Stimulated activated CD4-positive, alpha-beta T cell treated with anti-CD3 and anti-CD28 coated beads, Interleukin-2, amount 100 ng/mL, for 4 hours (primary cell): ENCODE measurements at places on chromosomes 7 and 10.

DNA sequence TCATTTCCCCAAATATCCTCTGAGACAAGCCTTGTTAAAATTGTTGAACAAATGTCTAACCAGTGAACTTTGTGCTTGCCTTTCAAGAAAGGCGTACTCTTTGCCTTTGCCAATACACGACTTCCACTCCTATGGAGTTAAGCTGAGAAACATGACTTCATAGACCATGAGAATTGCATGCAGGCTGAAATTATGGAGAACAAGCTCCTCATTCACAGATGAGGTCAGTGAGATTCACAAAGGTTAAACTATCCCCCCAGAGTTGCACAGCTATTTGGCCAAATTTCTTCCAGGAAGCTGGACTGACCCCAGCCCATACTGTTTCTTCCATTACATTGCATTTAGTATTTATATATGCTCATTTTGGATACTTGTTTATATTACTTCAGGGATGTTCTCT lies 221.4 kb upstream of the SEMA3C start:
- DNase-seq = no peak

DNA sequence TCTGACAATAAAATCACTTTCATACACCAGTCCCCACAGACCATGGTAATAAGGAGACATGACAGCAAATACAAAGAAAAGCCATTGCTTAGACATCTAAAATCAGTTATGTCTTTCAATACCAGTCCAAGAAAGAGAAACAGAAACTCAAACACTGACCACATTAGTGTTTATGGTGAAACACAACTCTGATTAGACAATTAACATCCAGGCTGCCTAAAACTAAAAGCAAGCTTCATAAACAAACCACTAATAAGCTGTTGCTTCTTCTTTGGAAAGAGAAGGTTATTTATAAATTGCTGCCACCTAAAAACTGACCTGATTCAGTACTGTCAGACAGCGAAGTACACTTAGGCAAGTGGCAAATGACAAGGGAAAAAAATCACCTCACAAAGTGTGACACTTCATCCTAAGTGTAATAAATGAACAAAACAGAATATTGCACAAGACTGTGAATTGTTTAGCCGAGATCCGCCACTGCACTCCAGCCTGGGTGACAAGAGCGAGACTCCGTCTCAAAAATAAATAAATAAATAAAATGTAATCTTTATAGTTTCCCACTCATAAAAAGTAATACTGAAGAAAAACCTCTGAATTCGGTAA lies 277.4 kb downstream of the PARD3 start:
- DNase-seq = no peak

DNA sequence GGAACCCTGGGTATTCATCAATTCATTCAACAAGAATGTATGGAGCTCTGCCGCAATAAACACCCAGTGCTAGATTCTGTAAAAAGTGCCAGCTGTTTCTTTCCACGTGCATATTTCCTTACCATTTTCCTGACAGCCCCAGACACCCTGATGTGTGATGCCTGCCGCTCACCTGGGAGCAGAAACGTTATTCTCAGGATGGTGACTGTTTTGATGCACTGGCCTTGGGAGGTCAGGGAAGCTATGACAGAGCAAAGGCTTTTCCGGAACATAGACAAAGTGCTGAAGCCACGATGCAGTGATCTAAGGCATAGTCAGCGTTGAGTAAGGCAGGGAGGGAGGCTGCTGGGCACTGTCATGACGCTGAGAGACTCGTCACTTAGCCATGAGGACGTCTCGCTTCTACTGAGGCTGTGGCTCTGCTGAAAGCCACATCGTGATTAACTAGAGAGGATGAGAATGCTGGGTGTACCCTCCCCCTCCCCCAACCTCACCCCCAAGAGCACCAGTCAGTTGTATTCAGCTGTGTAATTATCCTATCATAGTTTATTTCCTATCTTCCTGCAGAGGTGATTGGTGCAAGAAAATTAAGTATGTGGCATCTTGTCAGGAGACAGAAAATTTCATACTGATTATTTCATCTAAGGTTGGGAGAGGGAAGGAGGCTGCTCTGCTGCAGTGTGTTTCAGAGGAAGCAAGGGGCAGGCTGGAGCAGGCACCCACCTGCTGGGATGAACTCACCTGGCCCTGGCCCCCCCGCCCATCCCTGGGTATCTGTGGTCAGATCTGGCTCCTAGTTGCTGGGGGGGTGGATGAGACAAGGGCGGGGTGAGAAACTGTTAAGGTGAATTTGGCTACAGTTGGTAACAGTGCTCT lies 48.8 kb upstream of the SMNDC1 start:
- DNase-seq = peak; percentile 36

- no peak for DNase-seq
These were observed 107.4 kb downstream of the DNAJB6 start for GRCh38 chr7:157444011-157444842.

DNA sequence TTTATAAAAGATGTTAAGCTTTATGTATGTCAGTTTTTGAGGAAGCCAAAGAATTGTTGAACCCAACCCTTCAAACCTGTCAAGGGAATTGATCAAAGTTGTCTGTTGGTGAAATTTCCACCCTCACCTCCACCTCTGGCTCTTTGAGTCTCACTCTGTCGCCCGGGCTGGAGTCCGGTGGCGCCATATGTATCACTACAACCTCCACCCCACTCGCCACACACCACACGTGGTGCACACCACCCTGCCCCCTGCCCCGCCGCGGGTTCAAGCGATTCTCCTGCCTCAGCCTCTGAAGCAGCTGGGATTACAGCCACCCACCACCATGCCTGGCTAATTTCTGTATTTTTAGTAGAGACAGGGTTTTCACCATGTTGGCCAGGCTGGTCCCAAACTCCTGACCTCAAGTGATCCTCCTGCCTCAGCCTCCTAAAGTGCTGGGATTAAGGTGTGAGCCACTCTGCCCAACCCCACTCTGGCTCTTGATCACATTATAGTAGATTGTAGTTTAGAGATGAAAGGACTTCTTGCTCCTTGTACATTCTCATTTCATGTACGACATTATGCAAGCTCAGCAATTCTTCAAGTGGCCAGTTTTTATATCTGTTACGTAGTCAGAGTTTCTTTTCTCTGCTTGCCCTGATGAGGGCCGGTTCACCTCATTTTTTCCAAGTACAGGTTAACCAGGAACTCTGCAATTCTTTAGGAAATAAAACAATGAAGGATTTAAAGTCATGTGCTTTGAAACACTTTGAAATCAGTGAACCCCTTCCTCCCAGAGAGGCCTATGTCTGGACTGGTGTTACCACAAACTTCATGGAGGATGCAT lies 7.0 kb downstream of the BAMBI start:
- DNase-seq = no peak

DNA sequence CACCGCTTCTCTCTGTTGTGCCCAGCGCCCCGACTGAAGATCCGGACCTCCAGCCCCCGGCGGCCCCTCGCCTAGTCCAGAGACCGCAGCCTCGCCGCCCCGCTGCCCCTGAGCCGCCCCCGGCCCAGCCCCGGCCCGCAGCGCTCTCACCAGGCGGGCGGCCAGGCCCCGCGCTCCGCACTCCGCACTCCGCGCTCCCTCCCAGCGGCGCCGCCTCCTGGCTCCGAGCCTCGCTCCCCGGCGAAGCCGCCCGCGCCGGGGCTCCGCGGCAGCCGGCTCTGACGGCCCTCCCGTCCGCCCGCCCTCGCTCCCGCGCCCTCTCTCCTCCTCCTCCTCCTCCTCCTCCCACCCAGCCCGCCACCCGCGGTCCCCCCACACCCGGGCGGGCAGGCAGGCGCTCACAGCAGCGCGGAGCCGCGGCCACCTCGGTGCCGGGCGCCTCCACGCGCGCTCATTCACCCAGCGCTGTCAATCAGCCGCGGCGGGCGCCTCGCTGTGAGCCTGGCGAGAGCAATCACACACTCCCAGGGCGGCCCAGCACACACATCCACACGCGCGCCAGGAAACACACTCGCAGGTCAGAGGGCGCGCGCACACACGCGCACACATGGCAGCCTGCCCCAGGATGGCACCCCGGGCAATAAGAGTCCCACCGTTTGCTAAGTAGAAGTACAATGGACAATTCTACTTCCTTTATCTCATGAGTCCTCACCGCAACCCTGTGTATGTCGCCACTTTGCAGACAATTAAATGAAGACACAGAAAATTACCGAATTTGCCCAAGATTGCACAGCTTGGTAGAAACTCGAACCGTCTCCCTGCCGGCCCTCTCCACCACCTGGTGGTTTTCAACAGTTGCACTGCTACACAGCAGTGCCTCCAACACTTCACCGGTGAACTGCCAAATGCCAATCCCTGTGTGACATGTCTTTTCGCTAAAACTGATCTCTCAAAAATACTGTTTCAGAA lies at the start of gene PRRT4:
PRRT4 (minus strand) TSS at position 280 of the 969 bp plus-strand sequence.
- DNase-seq = peak; percentile 44

DNA sequence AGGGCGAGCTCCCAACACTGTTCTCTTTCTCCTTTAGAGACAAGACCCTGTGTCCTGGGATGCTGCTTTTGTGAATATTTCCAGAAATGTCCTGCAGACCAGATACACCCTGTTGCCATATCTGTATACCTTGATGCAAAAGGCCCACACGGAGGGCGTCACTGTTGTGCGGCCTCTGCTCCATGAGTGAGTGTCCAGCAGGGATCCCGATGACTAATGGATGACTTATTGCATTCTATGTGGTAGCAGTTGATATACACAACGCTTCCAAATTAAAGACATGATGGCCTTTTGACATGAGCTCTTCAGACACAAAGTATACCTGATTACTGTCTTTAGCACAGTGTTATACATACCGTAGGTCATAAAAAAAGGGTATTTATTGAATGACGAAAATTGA lies 45.0 kb upstream of the MGAM2 start:
- DNase-seq = no peak

DNA sequence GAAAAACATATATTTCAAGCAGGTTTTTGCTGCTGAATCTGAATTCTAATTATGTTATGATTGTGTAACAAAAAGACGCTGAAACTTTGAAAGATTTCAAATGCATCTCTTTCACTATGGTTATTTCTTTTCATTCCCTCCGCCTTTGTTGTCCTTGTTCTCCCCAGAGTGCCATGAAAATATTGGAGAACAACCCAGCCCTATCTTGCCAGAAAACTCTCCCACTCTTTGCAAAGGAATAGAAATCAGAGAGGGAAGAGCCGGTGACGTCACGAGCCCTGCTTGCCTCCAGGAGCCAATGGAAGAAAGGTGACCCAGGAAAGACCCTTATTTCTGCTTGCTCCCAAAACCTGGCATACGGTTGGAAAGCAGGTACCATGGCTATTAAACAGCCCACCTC lies 3.4 kb downstream of the GFRA1 start:
- DNase-seq = no peak

DNA sequence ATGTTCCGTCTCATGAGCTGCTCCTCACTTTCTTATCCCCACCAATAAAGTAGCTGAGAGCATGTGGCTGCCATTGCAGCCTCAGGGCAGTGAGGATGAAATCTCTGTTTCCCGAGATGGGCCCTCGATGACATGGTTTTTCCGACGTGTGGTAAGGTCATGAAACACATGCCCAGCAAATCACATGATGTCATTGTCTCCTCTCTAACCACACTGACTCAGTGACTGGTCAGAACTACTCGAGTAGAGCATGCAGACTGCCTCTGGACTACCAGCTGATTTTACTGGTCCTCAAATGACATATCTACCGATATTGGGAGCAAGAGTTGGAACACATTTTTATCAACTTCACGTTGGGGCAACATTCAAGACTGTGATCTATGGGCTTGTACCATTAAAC lies 786.1 kb downstream of the CNTNAP2 start:
- DNase-seq = no peak

- DNase-seq = no peak
These were observed 30.2 kb upstream of the NUB1 start for GRCh38 chr7:151311294-151311864.

GRCh38 chr10:116056445-116057293 lies 216.3 kb downstream of the GFRA1 start:
- DNase-seq = no peak

DNA sequence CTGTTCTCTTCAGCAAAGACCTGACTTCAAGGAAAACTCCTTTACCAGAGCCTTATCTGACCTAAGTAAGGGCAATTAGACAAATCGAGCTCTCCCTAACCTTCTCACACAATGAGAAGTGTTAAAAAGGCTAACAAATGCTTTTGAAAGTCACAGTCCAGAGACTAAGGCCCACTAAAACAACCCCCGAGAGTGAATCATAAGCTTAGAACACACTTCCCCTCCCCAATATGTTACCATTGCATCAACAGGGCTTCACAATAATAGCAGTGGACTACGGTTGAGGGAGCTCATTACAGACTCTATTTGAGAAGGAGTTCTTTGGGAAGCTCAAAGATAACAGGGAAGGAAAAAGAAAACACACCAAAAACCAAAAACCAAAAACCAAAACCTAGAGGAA lies 28.6 kb upstream of the ZEB1 start:
- DNase-seq = no peak

GRCh38 chr7:42452356-42452755 lies 215.3 kb upstream of the GLI3 start:
- DNase-seq = no peak

- no peak for DNase-seq
These were observed 11.8 kb upstream of the ACSL5 start for GRCh38 chr10:112361951-112362751.

DNA sequence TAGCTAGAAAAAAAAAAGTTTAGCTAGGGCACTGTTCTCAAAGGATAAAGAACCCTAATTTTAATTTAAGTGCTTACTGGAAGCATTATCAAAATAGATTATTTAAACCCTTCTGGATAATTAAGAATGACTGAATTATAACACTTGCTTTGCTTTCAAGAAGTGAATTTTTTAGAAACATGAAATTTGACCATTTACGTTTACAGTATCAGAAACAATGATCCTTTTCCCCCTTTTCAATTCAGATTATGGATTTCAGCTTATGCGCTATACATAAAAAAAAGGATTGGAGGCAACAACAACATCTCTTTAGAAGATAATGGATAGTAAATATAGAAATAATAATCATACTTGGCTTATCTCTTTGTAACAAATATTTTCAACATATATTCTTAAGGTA lies 39.2 kb downstream of the CREM start:
- DNase-seq = no peak

GRCh38 chr7:2488681-2489080 lies 12.5 kb upstream of the GRIFIN start:
- no peak for DNase-seq

- no peak for DNase-seq
These were observed 42.6 kb downstream of the KIAA1217 start for GRCh38 chr10:24251547-24251946.

DNA sequence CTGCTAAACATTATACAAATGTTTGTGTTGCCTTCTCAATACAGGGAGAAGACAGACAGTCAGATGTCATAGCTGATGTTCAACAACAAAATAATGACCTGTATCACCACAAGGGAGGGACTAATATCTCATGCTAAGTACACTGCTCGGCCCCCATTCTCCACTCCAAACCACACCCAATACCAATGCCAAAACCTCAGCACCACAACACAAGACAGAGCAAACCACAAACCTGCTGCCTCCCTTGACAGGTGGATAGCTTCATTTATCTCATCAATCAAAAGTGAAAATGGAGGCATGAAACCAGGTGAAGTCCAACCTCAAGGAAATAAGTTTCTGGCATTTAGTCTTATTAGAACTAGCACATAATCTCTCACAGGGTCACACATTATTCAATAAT lies 109.5 kb downstream of the PARD3 start:
- DNase-seq = no peak

DNA sequence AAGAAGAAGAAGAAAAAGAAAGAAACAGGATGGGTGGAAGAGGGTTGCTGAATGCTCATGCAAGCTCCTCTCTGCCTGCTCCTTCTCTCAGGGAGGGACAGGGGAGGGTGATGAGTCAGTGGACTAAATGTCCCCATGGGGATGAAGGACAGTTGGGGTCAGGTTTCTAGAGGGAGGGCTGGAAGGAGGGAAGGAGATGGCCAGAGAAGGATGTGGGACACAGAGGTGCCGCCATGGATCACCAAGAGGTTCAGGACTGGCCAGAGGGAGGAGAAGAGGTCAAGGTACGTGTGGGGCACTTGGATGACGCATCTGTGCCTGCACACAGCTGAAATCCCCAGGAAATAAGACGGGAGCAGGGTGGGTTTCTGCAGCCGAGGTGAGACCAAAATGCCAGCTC lies 88.9 kb upstream of the GTF2I start:
- DNase-seq = no peak
